ENCODE measurements at places on chromosomes 6 and 20.

- DNase-seq, result no peak
Measured at GRCh38 chr6:168871642-168872315, 381.9 kb downstream of the THBS2 start.

DNA sequence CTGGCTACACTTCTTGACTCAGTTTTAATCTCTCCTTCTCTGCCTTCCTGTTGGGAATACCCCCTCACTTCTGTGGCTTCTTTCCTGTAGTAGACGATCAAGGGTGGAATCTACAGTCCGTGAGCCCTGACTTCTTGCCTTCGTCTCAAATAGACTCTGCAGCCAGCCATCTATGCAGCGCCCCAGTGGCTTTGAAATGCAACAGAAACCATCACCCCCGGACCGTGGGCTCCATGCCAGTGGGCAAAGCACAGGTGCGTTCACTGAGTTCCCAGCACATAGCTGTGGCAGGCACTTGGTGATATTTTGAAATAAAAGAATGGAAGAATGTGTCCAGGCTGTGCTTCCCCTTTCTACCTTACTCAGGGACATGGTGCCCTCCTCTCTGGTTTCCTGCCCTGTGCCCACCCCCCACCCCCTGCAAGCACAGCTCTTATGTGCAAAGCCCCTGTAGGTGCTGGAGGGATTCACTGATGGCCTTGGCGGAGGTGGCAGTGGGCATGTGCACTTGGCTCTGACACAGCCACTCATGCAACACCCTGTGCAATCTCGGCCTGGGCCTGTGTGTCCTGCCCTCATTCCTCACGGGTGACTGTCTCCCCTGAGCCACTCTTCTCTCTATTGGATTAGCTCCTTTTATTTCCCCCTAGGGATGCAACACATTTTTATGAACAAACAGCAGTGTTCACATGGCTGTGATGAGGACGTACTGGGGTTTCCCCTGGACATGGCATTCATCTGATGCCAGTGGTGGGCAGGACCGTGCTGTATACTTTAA lies 5.5 kb upstream of the CDSN start:
- no peak for DNase-seq

- no peak for DNase-seq
Measured at GRCh38 chr20:19557291-19557690, 200.8 kb upstream of the RIN2 start.

GRCh38 chr6:75267461-75267860 lies 17.1 kb downstream of the TMEM30A start:
- DNase-seq, result no peak

- no peak for DNase-seq
Measured at GRCh38 chr6:150169609-150170008, 26.8 kb downstream of the PPP1R14C start.

GRCh38 chr20:63848003-63848911 lies 13.0 kb upstream of the ABHD16B start:
- no peak for DNase-seq

- DNase-seq, result no peak
Measured at GRCh38 chr6:151252634-151253033, 12.9 kb downstream of the AKAP12 start.

DNA sequence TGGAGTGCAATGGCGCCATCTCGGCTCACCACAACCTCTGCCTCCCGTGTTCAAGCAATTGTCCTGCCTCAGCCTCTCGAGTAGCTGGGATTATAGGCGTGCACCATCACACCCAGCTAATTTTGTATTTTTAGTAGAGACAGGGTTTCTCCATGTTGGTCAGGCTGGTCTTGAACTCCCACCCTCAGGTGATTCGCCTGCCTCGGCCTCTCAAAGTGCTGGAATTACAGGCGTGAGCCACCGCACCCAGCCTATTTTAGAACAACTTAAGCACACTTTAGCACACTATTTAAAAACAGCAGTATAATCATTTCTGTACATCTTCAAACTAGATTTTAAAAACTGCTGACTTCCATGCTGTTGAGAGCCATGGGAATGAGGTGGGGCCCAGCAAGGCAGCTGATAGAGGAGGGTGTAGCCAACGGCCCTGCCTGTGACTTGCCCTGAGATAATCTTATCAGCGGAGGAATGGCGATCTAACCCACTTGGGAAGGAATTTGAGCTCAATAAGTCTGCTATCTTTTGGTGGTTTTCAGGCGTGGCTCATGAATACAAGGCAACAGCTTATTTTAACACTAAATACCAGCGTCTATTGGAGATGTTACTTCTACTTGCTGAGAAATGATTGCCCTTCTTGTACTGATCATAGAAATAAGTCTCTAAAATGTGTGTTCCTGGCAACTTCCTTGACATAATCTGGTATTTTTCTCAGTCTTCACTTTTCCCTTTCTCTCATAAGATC lies 12.1 kb downstream of the ZDHHC14 start:
- no peak for DNase-seq

DNA sequence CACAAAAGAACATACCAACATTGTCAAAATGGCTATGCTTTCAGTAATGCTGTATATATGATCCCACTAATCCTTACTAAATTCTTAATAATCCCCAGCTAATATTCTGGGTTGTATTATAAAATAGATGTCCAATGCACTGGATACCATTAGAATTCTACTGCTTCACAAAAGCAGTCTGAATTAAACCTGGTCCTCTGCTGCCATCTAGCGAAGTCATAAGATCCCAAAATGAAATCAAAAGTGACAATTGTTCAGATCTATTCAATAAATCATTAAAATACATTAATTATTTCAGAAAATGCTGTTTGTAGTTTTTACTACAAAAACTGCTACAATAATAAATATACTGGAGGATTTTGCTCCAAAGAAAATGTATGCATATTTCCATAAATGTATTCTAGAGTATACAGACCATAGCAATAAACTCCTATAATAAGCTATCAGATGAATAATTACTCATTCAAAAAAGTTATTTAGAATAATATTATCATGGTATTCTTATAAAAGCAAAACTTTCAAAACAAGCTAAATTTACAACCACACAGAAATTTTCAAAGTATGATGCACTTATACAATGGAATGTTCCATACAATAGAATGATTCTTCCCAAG lies 92.6 kb downstream of the RNGTT start:
- DNase-seq, result no peak

GRCh38 chr6:11322252-11322885 lies 89.9 kb upstream of the NEDD9 start:
- no peak for DNase-seq

DNA sequence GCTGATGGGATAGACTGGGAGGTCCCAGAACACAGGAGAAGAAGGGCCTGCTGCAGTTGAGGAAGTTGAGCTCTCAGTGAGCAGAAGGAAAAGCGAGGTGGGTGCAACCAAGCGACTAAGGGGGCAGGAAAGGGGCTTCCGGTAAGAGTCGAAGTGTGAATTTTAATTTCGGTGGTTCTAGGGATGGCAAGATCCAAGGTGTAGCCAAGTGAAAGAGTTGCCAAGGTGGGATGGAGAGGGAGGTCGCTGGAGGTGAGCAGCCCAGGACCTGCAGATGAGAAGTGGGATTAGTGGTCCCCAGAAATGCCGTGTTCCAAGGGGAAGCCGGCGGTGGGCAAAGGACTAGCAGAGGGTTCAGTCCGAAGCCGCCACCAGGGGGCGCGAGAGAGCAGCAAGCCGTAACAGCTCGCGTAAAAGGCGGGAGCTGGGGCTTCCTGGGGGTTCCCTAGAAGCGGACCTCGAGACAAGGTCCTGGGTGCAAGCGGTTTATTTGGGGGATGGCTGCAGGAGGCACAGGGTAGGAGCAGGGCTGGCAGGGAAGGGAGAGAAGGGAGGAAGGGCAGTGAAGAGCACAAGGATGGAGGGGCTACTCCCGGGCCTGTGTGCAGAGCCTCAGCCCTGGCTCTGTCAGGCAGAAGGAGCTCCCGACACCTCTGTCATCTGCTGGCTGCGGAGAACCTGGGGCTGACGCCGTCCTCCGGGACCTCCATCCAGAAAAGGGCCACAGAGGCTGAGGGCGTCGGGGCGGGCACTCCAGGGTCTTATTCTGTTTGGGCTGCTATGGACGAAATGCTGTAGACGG lies 103.6 kb downstream of the PAX1 start:
- peak; percentile 3 for DNase-seq

DNA sequence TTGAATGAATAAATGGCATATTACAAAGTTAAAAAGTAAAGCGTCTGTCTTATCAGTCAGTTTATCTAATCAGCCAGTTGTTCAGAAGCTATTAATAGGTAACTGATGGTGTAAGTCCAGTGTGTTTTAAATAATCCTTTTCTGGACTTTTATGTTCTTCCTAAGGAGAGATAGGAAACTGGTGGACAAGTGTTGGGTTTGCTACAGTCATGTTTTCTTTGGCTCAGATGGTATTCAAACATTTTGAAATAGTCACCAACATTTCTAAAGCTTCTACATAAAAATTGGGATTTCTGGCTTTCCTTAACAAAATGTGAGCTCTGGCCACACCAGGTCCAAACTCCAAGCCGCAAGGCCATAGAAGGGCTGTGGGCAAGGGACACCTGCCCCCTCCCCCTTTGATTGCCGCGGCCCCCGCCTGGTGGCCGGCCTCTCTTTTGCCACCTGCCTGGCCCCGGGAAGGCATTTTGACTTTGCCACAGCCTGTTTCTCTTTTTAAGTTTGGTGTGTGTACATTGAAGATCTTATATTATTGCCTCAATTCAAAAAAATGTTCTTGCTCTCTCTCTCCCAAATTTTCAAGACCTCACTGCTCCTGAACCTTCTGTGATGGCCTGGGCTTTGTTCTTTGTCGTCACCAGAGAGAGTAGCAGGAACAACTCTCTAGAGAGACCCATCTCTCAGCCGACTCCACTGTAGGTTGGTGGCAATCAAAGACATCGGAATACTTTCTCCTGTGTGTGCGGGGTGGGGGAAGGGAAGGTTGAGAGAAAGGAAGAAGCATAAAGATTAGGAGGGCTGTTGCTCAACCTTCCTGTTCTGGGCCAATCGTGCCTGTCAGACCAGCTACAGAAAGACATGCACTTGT lies 84.0 kb upstream of the ZNF217 start:
- no peak for DNase-seq

DNA sequence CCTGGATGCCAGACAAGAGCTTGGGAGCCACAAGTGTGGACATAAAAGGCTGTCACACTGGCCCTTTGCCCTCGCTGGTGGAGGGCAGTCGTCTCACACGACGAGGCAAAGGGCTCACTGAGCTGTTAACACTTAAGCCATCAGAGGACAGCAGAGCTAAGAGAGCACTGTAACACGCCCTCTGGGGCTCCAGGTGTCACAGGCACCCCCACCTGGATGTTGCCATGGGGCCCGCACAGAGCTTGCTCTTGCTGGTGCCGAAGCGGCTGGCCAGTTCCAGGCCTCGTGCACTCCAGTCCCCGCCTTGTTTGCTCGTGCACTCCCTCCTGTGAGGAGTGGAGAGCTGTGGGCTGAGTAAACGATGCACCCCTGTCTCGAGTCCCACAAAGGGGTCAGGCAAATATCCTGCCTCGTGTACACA lies 37.4 kb downstream of the SLC35D3 start:
- DNase-seq, result no peak

- no peak for DNase-seq
Measured at GRCh38 chr20:56439771-56440291, 27.8 kb downstream of the CASS4 start.

DNA sequence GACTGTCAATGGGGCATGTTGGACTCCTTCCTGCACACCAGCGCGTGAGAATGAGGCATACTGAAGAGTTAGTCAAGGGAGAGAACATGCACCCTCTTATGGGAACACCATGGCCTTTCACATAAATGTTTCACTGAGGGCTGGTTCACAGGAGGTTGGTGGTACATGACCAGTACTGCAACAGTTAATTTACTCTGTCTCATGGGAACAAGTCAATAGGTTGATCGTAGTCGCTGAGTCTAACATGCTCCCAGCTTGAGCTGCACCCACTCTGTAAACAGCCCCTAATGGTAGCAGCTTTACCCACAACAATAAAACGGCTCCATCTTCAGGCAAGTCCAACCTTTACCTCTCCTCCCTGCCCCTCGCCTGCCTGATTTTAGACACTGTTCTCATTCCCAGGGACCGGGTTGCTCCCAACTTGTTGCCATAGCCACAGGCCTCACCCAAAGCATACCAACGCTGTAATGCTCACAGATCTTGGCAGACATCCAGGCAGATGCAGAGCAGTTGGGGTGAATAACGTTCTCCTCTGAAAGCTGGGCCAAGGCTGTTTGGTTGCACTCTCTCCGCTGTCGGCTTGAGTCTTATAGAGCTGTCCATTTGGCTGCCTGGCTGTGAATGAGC lies 111.3 kb downstream of the LY86 start:
- DNase-seq, result no peak

DNA sequence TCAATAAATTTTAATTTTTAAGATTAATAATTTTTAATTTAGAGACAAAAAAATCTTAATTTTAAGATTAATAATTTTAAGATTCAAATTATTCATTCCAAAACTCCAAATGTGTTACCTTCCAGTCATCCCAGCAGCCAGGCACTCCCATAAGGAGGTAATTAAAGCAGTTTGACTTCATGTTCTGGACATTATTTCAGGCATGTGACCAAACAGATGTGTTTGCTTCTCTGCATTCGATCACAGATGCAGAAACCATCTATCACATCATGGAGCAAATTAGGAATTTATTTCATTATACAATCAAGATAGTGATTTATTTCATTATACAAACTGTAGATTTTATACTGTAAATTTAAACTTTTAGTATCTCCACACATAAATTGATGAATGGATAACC lies 150.3 kb downstream of the AKAP7 start:
- DNase-seq, result no peak

DNA sequence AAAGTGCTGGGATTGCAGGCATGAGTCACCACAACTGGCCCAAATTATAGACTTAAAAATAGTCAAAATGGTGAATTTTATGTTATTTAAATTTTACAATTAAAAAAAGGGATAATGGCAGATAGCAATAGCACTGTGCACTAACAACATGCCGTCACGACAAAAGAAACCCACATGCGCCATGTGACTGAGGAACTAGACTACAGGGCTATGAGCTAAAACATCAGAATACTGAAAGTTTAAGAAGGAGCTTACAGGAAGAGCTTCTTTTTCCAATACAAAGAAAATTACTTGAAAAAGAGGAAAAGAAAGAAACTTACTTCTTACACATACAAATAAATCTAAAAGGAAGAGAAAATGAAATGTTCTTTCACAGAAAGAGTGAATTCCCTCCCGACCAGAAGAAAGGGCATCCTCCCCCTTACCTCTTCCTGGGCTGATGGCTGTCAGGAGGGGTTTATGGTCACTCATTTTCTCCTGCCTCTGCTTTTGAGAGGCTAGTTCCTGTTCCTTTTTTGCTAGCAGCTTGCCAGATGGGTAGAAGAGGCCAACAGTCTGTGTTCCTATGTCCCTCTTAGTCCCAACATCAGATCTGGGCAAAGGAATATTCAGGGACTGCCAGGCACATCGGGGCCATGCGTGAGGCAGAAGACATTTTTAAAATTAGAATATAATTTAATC lies 54.5 kb downstream of the DZANK1 start:
- no peak for DNase-seq

- DNase-seq, result no peak
Measured at GRCh38 chr6:29750709-29751108, 27.5 kb downstream of the HLA-F start.

- DNase-seq, result no peak
Measured at GRCh38 chr6:99589290-99589672, 17.4 kb upstream of the PRDM13 start.

DNA sequence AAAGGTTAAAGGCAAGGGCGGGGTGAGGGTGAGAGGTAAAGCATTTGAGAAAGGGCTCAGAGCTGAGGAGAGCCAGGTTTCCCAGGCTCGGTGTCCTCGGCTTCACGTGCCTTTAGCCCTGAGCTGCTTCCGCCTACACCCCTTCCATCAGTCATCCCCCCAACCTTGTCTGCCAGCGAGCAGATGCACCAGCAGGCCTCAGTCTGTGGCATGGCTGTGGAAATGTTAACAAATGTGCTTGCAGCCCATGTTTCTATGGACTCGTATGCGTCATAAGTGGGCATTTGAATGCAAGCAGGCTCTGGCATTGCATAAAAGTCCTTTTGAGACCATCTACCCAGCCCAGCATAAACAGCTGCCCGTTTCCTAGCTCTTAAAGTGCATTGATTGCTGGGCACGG lies 88.8 kb downstream of the SYNJ2 start:
- DNase-seq, result no peak
